ENCODE measurements at places on chromosomes 7 and 10. TPM values are rescaled to one million over a fixed set of nuclear protein-coding genes. Genes with fewer than 3 reads are reported as not detected.

RHOBTB1 gene
- total RNA-seq, result 9.2 TPM

RBP4 gene
- not detected for total RNA-seq

NACAD gene
- 0.43 TPM for total RNA-seq

ANLN gene
- total RNA-seq, result 1.4 TPM

METTL27 gene
- 3.1 TPM for total RNA-seq

LDB3 gene
- total RNA-seq, result under 0.01 TPM

CTAGE6 gene
- total RNA-seq, result not detected

EPO gene
- not detected for total RNA-seq

TMEM176B gene
- total RNA-seq, result not detected

GRID2IP gene
- total RNA-seq, result 0.14 TPM

UCN3 gene
- not detected for total RNA-seq

ASB13 gene
- total RNA-seq, result 19.1 TPM

ENO4 gene
- not detected for total RNA-seq

AIMP2 gene
- 66.6 TPM for total RNA-seq

VGF gene
- total RNA-seq, result 0.34 TPM

PFKFB3 gene
- total RNA-seq, result 33.7 TPM

PAX4 gene
- total RNA-seq, result not detected

PRF1 gene
- not detected for total RNA-seq

FBXW4 gene
- total RNA-seq, result 40.0 TPM

GPC2 gene
- total RNA-seq, result 2.1 TPM

NRG3 gene
- not detected for total RNA-seq

CYP17A1 gene
- total RNA-seq, result not detected

WIPF3 gene
- total RNA-seq, result 0.21 TPM

CLRN3 gene
- not detected for total RNA-seq

UBE3C gene
- total RNA-seq, result 106 TPM

BMPR1A gene
- total RNA-seq, result 35.2 TPM

HECTD2 gene
- total RNA-seq, result 5.8 TPM

PTPN20 gene
- 3.4 TPM for total RNA-seq

VWDE gene
- total RNA-seq, result 3.1 TPM

SLC16A12 gene
- 0.14 TPM for total RNA-seq

HGF gene
- total RNA-seq, result not detected

MSMB gene
- 0.34 TPM for total RNA-seq

THNSL1 gene
- total RNA-seq, result 10.3 TPM

GRM8 gene
- total RNA-seq, result not detected

PRSS2 gene
- not detected for total RNA-seq

LEP gene
- 0.28 TPM for total RNA-seq

NXPH1 gene
- total RNA-seq, result not detected

GHRHR gene
- total RNA-seq, result not detected

Data from nasal cavity respiratory epithelium epithelial cell of viscerocranial mucosa (primary cell).